ENCODE measurements at places on chromosomes 11 and 22.

DNA sequence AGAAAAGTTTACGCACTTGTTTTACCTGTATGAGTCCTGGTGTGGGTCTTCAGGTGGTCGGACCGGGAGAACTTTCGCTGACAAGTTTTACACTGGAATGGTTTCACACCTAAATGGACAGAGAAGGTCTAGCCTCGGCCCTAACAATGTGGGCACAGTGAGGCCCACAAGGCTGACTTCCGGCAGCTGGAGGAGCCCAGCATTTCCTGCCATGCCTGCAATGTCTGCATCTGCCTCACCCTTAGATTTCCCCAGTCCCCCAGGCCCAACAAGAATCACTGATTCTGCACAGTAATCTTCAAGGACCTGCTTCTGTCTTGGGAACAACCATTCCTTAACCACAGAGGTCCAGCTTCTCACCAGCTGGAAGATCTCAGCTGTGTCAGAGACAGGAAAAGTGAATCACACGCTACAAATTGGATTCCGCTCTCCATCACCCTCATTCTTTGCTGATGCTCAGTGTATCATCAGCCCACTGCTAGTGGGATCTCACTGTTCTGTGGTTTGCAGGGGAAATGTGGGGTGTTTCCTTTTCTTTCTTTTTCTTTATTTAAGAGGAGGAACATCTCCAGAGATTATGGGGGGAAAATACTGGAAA, 43.3 kb downstream of the WT1 start:
- no peak for DNase-seq

- no peak for DNase-seq
These were observed 7.8 kb downstream of the SSH3 start for GRCh38 chr11:67311051-67311555.

DNA sequence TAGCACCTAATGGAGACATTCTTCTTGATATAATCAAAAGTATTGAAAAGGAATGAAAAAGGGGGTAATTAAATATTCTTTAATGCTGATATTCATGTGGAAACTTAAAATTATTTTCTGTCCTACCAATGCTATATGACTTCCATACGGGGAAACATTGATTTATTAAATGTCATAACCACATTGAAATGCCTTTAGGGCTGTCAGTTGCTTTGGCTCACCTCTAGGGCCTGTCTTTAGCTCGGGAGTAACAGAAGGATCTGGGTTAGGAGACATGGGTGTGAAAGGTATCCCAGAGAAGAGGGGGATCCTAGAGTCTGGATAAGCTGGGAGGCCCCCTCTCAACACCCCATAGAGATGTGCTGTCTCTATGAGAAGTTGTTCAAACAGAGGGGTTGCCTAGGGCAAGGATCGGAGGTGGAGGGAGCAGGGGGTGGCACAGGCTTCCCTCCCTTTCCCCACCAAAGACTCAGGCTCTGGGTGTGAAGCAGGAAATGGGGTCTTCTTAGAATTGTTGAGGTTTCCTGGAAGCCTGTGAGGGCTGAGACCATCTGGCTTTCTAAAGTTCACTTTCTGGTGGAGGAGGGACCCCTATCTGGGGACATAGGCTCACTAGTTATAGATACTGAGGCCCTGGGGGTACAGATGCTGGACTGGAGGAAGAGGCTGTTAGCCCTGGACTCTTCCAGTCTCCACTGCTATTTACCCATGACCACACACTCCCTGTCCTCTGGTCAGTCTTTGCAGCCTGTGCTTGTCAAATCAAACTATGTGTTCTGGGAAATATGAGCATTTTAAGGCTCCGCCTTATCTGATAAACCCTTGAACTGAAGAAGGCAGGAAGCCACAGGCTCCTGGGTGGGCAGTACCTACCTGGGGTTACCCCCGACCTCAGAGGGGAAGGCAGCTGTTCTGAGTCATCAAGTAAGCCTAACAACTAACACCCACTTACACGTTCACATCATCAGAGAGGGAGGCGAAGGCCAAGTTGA, 55.8 kb upstream of the RRAS2 start:
- peak; percentile 66 for DNase-seq

DNA sequence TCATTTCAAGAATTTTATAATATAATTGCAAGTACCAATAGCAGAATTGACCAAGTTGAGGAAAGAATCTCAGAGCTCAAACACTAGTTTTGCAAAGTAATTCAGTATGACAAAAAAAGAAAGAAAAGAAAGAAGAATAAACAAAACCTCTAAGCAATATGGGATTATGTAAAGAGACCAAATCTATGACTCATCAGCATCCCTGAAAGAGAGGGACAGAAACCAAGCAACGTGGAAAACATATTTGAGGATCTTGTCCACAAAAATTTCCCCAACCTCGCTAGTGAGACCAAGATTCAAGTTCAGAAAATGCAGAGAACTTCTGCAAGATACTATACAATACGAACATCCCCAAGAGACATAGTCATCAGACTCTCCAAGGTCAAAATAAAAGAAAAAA, 203.7 kb upstream of the DDI1 start:
- no peak for DNase-seq

DNA sequence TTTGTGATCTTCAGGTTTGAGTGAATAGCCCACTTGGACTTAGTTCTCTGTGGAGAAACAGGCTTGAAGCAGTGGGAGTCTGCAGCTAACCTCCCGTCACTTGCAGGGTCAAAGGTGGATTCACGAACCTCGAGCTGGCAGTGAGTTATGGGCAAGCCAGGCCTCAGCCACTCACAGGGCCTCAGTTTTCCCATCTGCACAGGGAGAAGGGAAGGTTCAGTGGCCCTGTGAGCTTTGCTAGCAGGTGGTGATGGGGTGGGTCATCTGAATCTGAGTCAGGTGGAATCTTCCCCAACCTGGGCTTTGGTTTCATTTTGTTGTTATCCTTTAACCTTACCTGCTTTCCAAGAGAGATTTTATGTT, 86.6 kb upstream of the GRIK4 start:
- DNase-seq, result no peak

DNA sequence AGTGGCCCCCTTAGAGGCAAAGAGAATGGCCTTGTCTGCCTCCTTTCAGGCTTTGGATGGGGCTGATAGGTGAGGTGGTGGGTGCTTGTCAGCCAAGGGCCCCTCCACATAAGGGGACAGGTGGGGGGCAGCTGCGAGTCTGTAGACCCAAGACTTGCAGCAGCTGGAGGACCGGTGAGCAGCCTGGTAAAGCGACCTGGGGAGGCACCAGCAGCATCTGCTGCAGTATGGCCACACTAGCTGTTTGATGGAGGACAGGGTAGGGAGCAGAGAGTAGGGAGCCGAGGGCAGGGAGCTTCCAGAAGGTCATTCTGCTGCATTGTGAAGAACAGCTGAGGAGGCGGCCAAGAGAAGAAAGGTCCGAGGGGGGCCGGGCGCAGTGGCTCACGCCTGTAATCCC, 16.8 kb upstream of the MRTFA start:
- DNase-seq, result no peak
